Activated CD4-positive, alpha-beta memory T cell treated with anti-CD3 and anti-CD28 coated beads for 36 hours (primary cell): ENCODE measurements at places on chromosomes 7 and 10. TPM values are rescaled to one million over a fixed set of nuclear protein-coding genes. Genes with fewer than 3 reads are reported as not detected.

CCDC136 gene
- total RNA-seq = 8.8 TPM

C10orf143 gene
- 2.5 TPM for total RNA-seq

EVX1 gene
- total RNA-seq = not detected

ANKRD2 gene
- total RNA-seq = not detected

AFAP1L2 gene
- 1.1 TPM for total RNA-seq

FAM180A gene
- total RNA-seq = not detected

PRKG1 gene
- not detected for total RNA-seq

SPDYE6 gene
- total RNA-seq = not detected

ZNF786 gene
- 4.5 TPM for total RNA-seq

CYP2W1 gene
- not detected for total RNA-seq

LRRC61 gene
- total RNA-seq = 26.1 TPM

RASA4B gene
- 10.4 TPM for total RNA-seq

GHRHR gene
- total RNA-seq = not detected

OR9A2 gene
- not detected for total RNA-seq

CYP2C9 gene
- total RNA-seq = 0.17 TPM

CTNNA3 gene
- total RNA-seq = not detected

STEAP1 gene
- total RNA-seq = 0.50 TPM

GJD4 gene
- not detected for total RNA-seq

RHOBTB1 gene
- not detected for total RNA-seq

IFRD1 gene
- 43.4 TPM for total RNA-seq

CAMK2G gene
- 21.5 TPM for total RNA-seq

XRCC2 gene
- 13.6 TPM for total RNA-seq

KIF11 gene
- total RNA-seq = 57.3 TPM
